Endothelial cell (in vitro differentiated cells): ENCODE measurements at places on chromosomes 3 and 15. TPM values are rescaled to one million over a fixed set of nuclear protein-coding genes. Genes with fewer than 3 reads are reported as not detected.

- H3K27ac ChIP-seq = no peak overlapping the region
- no peaks in the 10 kb centered on the region for H3K36me3 ChIP-seq
- peaks cover 4% of the 10 kb centered on the region for H3K27me3 ChIP-seq
- peaks cover 16% of the 10 kb centered on the region for H3K4me1 ChIP-seq
- no peak overlapping the region for H3K4me3 ChIP-seq
Observed at GRCh38 chr3:113241292-113242095, 30.1 kb downstream of the BOC start.

DNA sequence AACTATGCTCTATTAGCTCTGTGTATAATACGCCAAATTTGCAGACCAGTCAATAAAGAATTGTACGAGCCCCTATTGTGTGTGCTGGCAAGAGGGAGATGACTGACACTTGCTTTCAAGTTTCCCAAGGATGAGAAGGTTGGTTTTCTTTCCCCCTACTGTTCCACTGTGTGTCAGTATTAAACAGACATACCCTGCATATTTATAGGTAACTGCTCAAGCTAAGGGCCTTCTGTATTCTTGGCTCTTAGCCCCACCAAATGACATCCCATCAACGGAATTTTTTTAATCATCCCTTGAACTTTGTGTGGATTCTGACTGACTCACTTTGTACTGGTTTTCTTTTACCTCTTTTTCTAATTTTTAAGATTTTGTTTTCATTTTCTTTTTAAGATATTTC, 60.6 kb upstream of the GYG1 start:
- H3K4me3 ChIP-seq = no peak overlapping the region
- no peak for DNase-seq
- no peaks in the 10 kb centered on the region for H3K27me3 ChIP-seq
- H3K4me1 ChIP-seq = peaks cover 2% of the 10 kb centered on the region
- H3K36me3 ChIP-seq = no peaks in the 10 kb centered on the region

UROC1 gene
- total RNA-seq = not detected

CEMIP gene
- not detected for total RNA-seq

CHRD gene
- total RNA-seq = 2.4 TPM

MME gene
- 4.7 TPM for total RNA-seq

- H3K4me1 ChIP-seq = peaks cover 16% of the 10 kb centered on the region
- H3K27ac ChIP-seq = no peak overlapping the region
- no peak overlapping the region for H3K4me3 ChIP-seq
- no peaks in the 10 kb centered on the region for H3K27me3 ChIP-seq
- H3K36me3 ChIP-seq = no peaks in the 10 kb centered on the region
Observed at GRCh38 chr3:192212335-192212734, 515.0 kb downstream of the FGF12 start.

GRCh38 chr15:69718916-69719315, 266.3 kb downstream of the RPLP1 start:
- H3K4me1 ChIP-seq = peaks cover 11% of the 10 kb centered on the region
- H3K36me3 ChIP-seq = no peaks in the 10 kb centered on the region
- H3K27ac ChIP-seq = no peak overlapping the region
- no peak for DNase-seq
- H3K27me3 ChIP-seq = peaks cover 1% of the 10 kb centered on the region

SPINT1 gene
- 28.6 TPM for total RNA-seq

GRCh38 chr3:58351920-58352319, 19.2 kb downstream of the PXK start:
- H3K36me3 ChIP-seq = no peaks in the 10 kb centered on the region
- H3K27ac ChIP-seq = no peak overlapping the region
- peaks cover 6% of the 10 kb centered on the region for H3K4me1 ChIP-seq
- no peak overlapping the region for H3K4me3 ChIP-seq
- H3K27me3 ChIP-seq = no peaks in the 10 kb centered on the region

CATSPER2 gene
- total RNA-seq = 1.9 TPM

EIF4E3 gene
- 5.2 TPM for total RNA-seq

MESP2 gene
- total RNA-seq = 0.33 TPM

DNA sequence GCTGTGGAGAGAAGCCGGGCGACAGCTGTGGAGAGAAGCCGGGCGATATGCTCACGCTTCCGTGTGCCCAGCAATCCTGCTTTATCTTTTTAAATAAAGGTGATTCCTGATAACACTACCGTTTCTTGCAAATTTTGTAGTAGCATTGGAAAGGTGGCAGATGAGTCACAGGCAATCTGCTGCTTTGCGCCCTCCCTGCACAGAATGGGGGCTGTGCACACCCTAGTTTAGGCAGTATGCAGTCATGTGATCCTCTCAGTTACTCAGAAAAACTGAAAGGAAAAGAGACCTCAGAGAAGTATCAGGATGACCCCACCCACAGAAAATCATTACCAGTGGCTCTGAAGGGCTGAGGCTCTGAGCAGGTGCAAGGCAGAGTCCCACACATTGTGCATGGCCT, 24.9 kb upstream of the TMCC1 start:
- H3K27ac ChIP-seq = no peak overlapping the region
- H3K27me3 ChIP-seq = peaks cover 18% of the 10 kb centered on the region
- no peaks in the 10 kb centered on the region for H3K4me1 ChIP-seq
- H3K4me3 ChIP-seq = no peak overlapping the region

TP63 gene
- 1.0 TPM for total RNA-seq

GOLGA8R gene
- total RNA-seq = 0.92 TPM

DNA sequence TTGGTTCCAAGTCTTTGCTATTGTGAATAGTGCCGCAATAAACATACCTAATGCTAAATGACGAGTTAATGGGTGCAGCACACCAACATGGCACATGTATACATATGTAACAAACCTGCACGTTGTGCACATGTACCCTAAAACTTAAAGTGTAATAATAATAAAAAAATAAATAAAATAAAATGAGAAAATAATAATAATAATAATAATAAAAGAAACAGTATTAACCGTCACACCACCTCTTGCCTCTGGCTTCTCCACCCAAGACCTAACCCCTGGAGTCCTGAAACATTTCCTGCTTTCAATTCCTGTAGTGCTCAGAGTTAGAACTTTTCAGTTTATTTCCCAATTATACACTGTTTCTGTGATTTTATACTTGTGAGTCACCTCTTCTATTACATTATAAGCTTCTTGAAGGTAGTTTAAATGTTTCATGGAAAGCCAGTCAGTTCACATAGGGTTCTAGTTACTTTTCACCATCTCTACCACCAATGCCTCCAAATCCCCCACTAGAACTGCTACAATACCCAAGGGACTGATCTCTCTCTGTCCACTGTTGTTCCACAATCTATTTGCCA, 18.4 kb upstream of the GHSR start:
- H3K27me3 ChIP-seq = no peaks in the 10 kb centered on the region
- no peak overlapping the region for H3K4me3 ChIP-seq
- no peak for DNase-seq
- peaks cover 5% of the 10 kb centered on the region for H3K4me1 ChIP-seq
- no peaks in the 10 kb centered on the region for H3K36me3 ChIP-seq
- no peak overlapping the region for H3K27ac ChIP-seq

GRCh38 chr15:66748708-66749035, 46.6 kb downstream of the SMAD6 start:
- no peak for DNase-seq
- H3K27me3 ChIP-seq = peaks cover 4% of the 10 kb centered on the region
- no peak overlapping the region for H3K27ac ChIP-seq
- H3K4me3 ChIP-seq = no peak overlapping the region

FBXW12 gene
- not detected for total RNA-seq

GRCh38 chr3:66378256-66378655, 122.6 kb downstream of the LRIG1 start:
- H3K4me3 ChIP-seq = no peak overlapping the region
- peaks cover 27% of the 10 kb centered on the region for H3K36me3 ChIP-seq
- H3K27ac ChIP-seq = no peak overlapping the region
- peak; percentile 55 for DNase-seq
- H3K4me1 ChIP-seq = no peaks in the 10 kb centered on the region

GRCh38 chr3:187107989-187108388, 31.3 kb downstream of the RPL39L start:
- no peaks in the 10 kb centered on the region for H3K36me3 ChIP-seq
- no peaks in the 10 kb centered on the region for H3K4me1 ChIP-seq
- peaks cover 2% of the 10 kb centered on the region for H3K27me3 ChIP-seq
- H3K4me3 ChIP-seq = no peak overlapping the region
- no peak overlapping the region for H3K27ac ChIP-seq

GRCh38 chr3:32703491-32703972, 18.5 kb downstream of the CNOT10 start:
- H3K27me3 ChIP-seq = no peaks in the 10 kb centered on the region
- no peak for DNase-seq
- H3K4me3 ChIP-seq = no peak overlapping the region

ISG20 gene
- 6.6 TPM for total RNA-seq

GRCh38 chr15:59473226-59473625, 35.2 kb downstream of the FAM81A start:
- H3K27me3 ChIP-seq = no peaks in the 10 kb centered on the region
- peaks cover 14% of the 10 kb centered on the region for H3K4me1 ChIP-seq
- no peak overlapping the region for H3K4me3 ChIP-seq
- DNase-seq = no peak
- H3K27ac ChIP-seq = peak overlapping the region; percentile 40
- no peaks in the 10 kb centered on the region for H3K36me3 ChIP-seq

DNA sequence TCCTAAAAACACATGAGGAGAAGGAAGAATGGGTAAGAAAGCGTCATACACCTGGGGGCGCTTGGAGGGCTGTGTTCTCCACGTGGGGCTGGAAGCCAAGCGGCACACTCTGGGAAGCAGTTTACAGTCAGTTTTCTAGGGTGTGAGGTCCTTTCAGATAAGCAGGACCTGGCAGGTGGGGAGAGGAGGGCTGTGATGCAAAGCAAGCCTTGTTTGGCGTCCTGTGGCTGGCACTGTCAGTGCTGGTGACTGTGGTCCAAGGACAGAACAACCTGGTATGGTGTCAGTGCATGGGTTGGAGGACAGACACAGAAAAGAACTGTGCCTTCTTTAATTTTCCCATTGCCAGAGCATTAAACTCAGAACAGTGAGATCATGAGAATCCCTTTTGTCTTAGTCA, 260.7 kb upstream of the NR2E3 start:
- no peak for DNase-seq
- no peaks in the 10 kb centered on the region for H3K4me1 ChIP-seq
- H3K36me3 ChIP-seq = no peaks in the 10 kb centered on the region
- no peak overlapping the region for H3K4me3 ChIP-seq
- H3K27me3 ChIP-seq = no peaks in the 10 kb centered on the region

DNA sequence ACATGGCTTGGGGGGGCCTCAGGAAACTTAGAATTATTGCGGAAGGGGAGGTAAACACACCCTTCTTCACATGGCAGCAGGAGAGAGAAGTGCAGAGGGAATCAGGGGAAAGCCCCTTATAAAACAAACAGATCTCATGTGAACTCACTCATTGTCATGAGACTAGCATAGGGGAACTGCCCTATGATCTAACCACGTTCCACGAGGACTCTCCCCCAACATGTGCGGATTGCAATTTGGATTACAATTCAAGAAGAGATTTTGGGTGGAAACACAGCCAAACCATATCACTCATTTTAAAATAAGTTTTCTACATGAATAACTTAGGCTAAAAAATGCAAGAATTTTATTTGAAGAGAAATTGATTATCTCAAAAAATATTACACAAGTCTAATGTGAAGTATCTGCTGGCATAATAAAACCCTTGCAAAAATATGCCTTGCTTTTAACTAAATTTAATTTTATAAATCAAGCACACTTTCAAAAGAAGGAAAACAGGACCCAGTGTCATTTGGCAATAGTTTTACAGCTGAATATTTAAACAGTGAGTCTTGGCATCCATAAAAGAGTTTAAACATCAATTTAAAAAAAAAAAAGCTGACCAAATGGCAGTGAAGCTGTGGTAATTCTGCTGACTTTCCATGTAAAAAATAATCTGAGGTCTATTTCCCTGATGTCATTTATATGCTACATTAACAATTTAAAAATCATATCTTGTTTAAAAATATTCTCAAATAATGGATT, 1057.2 kb downstream of the NAALADL2 start:
- H3K36me3 ChIP-seq = no peaks in the 10 kb centered on the region
- H3K27ac ChIP-seq = no peak overlapping the region
- no peak for DNase-seq
- H3K4me1 ChIP-seq = no peaks in the 10 kb centered on the region
- no peaks in the 10 kb centered on the region for H3K27me3 ChIP-seq
- H3K4me3 ChIP-seq = no peak overlapping the region

DNA sequence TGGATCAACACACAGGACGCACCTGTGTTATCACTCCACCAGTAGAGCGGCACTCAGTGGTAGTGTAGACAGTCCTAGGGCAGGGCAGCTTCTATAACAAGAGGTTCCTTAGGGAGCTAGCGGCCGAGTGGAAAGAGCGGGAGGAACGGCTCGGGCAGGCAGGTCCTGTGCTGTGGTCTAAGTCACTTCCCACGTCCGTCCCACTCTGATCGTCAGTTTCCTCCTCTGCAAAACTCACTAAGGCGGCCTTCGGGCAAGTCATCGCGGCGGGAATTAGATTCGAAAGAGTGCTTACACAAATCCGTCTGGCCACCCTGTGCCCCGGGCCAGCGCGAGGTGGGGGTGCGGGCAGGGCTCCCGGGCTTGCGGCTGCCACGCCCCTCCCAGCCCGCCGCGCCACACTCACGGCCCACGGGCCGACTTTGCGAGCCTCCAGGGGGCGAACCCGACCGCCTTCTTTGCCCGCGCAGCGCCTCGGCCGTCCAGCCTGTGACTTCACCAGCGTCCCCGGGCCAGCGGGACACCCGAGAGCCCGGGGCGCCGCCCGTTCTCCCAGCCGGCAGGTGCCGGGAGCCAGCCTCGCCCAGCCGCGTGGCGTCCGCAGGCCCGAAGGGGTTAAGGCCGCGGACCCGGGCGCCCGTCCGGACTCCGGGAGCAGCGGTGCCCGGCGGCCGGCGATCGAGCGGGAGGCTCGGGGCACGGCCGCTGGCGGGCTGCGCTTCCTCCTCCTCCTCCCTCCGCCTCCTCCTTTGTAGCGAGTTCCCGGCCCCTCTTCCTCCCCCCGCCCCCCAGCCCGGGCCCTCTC, 416 bp upstream of the CORO2B start:
- H3K4me3 ChIP-seq = peak overlapping the region; percentile 93
- H3K27ac ChIP-seq = peak overlapping the region; percentile 91
- H3K27me3 ChIP-seq = peaks cover 25% of the 10 kb centered on the region
- DNase-seq = peak; percentile 75
- H3K4me1 ChIP-seq = peaks cover 54% of the 10 kb centered on the region
- H3K36me3 ChIP-seq = peaks cover 3% of the 10 kb centered on the region

GRCh38 chr3:70582803-70583202, 270.4 kb upstream of the MDFIC2 start:
- H3K4me3 ChIP-seq = no peak overlapping the region
- no peak for DNase-seq
- H3K36me3 ChIP-seq = no peaks in the 10 kb centered on the region

PRKCI gene
- total RNA-seq = 39.7 TPM

PPP2R3A gene
- 19.3 TPM for total RNA-seq

- no peaks in the 10 kb centered on the region for H3K4me1 ChIP-seq
- no peaks in the 10 kb centered on the region for H3K27me3 ChIP-seq
- DNase-seq = no peak
- H3K27ac ChIP-seq = no peak overlapping the region
- no peaks in the 10 kb centered on the region for H3K36me3 ChIP-seq
- H3K4me3 ChIP-seq = no peak overlapping the region
Observed at GRCh38 chr3:189981668-189982067, 139.0 kb downstream of the P3H2 start.

- H3K27me3 ChIP-seq = peaks cover 9% of the 10 kb centered on the region
- no peak overlapping the region for H3K4me3 ChIP-seq
- H3K36me3 ChIP-seq = no peaks in the 10 kb centered on the region
- H3K4me1 ChIP-seq = peaks cover 52% of the 10 kb centered on the region
- no peak overlapping the region for H3K27ac ChIP-seq
Observed at GRCh38 chr15:69853544-69853951, 244.2 kb downstream of the TLE3 start.

MRPS25 gene
- total RNA-seq = 36.4 TPM
